ENCODE measurements at places on chromosomes 12 and 14.

- no peak for DNase-seq
These were observed 1421.0 kb upstream of the FLRT2 start for GRCh38 chr14:84108746-84109457.

DNA sequence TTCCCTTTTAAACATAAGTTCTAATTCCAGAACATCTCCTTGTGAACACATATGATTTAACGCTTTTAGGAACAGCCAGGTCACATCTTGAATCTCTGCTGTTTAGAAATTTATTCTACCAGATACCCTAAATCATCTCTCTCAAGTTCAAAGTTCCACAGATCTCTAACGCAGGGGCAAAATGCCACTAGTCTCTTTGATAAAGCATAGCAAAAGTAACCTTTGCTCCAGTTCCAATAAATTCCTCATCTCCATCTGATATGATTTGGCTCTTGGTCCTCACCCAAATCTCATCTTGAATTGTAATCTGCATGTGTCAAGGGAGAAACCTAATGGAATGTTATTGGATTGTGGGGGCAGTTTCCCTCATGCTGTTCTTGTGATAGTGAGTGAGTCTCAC is 96.3 kb upstream of the PLEKHA5 start:
- DNase-seq: no peak

DNA sequence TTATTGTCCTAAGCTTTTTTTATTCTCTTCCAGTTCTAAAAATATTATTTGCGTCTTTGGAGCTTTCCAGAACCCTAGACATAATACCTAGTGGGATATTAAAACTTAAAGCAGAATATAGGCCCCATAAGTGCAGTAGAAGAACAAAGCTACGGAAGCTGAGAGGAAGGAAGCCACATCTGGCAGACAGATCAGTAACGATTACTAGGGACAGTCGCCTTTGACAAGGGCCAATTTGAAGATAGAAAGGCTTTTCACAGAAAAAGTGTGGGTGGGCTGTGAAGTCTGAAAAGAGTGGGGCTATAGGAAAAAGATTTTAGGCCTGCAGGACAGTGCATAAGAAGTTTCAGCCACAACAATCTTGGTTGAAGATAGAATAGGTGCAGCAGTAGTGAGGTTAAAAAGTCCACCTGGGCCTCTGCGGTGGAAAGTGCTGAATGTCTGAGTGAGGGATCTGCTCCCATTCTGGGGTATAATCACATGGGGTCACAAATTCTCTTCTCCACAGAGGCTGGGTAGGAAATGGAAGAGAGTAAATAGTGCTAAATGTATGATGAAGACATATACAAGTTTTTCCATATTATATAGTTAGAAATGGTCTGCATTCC is 114.5 kb downstream of the CMAS start:
- DNase-seq: no peak

- DNase-seq: no peak
These were observed 6.9 kb downstream of the MLH3 start for GRCh38 chr14:75044322-75044721.

DNA sequence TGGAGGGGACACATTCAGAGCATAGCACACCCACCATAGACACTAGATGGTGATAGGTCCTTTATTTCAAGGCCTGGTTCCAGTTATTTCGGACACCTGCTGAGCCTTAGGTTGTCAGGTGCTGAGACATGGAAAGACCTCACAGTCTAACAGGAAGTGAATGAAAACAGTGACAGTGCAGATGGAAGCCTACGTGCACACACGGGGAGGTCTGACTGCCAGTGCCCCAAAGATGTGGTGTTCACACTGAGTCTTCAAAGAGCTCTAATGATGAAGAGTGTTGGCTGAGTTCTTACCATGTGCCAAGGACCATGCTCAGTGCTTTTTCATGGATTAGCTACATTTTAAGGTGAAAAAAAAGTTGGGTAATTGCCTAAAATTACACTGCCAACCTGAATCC is 46.6 kb downstream of the CKB start:
- DNase-seq: no peak

GRCh38 chr14:62532181-62532580 is 513.1 kb downstream of the KCNH5 start:
- no peak for DNase-seq

DNA sequence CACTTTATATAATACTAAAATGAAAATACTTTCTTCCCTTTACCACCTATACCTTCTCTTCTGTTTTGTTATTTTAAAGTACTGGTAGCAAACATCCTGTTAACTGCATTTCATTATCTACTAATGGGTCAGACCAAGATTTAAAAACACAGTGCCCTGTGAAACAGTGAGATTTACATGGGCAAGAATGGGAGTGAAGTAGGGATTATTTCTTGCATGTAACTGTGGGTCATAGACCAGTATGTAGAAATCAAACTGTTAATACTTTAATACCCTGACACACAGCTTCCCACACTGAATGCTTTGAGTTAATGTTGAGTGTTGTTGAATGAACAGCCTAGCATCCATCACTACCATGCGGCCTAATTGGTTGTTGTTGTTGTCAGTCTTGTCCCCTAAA is 61.6 kb downstream of the PLEKHA5 start:
- DNase-seq: no peak

GRCh38 chr14:81367563-81367962 is 32.6 kb downstream of the STON2 start:
- no peak for DNase-seq

DNA sequence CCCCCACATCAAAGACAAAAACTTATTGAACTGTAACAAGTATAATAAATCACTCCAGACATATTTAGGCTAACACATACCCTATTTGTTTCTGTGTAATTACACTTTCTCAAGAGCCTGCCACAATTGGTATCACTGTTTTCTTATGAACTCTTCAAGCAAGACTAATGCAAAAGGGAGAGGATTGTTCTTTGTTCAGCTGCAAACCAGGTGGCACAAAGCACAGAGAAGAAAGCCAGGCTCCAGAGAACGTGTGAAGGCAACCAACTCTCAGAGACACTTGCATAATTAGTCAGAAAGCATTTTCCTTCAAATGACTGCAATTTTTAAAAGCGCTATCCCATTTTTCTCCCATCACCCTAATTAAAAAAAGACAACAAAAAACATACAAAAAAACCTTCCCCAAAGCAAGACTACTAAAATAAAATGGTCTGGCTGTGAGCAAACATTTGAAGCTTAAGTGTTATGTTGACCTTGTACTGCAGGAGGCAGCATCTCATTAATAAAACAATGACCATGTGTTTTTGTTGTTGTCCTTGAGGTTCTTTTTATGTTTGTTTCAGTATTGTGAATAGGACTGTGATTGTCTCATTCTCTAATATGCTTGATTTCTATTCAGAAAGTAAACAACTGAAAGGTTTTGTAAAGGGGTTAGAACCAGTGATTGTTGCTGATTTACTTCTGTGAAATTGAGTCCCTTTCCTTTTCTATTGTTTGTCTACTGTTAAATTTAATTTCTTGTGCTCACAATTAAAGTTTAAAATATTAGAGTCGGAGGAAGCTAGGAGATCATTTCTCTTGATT is 452.7 kb upstream of the PDE3A start:
- no peak for DNase-seq

DNA sequence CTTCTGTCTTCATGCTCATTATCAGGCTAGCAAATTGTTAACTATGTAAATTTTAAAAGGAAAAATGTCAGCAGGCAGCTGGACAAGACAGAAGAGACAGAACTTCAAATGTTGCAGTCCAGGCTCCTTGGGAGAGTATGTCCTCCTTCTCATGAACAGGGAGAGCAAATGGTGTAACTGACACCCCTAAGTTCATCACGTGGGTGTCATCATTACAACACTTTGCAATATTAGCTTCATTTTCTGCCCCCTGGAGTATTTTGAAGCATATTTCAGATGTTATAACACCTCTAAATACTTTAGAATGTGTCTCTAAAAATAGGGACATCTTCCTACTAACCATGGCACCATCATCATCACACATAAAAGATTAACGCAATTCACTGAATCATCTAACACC is 62.1 kb downstream of the ZNF664 start:
- DNase-seq: no peak

- DNase-seq: no peak
These were observed 1.2 kb downstream of the RPH3A start for GRCh38 chr12:112792743-112793142.

DNA sequence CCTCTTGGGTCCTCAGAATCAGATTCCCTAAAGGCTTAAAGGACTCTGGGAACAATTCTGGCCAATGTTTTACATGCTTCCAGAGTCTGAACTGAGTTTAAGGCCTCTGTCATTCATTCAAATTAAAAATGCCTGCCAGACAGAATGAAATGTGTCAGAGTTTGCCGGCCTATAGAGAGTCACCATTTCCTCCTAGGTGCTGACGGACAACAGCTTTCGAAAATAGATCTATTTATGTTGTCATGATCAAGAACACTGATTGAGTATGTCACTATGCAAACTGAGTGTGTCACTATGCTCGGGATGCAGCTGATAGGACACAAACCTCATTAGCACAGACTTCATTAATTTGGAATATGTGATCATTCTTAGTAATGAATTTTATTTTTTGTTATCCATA is 151.4 kb upstream of the TMCC3 start:
- DNase-seq: no peak

DNA sequence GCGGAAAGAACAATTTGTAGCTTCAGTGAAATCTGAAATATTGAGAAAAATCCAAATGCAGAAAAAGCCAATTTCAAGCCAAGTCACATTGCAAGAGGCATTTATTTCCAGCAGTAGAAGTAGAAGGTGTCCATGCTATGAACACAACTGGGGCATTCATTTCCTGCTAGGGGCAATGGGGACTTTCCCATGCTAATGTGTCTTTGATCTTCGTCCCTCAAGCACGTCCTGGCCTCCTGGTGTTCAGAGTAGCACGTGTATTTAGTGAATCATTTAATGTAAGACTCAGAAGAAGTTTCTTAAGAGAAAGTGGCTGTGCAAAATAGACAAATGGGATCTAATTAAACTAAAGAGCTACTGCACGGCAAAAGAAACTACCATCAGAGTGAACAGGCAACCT is 267.9 kb downstream of the TMEM132C start:
- DNase-seq: no peak

- no peak for DNase-seq
These were observed 980.9 kb upstream of the FBXO33 start for GRCh38 chr14:40413136-40413535.

GRCh38 chr14:103500148-103500990 is 22.3 kb downstream of the CKB start:
- peak; percentile 82 for DNase-seq

DNA sequence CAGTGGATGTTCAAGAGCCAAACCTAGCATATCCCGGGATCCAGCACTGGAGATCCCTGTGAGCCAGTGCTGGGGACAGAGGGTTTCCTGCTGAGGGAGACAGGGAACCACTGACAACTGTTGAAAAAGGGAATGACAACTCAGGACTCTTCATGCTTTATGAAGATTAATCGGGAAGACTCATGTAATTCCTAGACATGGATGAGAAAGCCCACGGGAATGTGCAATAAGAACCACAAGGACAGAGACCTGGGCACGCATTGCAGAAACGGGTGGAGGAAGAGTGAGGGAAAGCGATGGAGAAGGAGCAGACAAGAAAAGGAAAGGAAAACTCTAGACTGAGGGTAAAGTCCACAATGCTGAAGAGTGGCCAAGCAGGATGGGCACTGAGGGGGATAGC is 296.0 kb downstream of the PCNX1 start:
- DNase-seq: no peak

DNA sequence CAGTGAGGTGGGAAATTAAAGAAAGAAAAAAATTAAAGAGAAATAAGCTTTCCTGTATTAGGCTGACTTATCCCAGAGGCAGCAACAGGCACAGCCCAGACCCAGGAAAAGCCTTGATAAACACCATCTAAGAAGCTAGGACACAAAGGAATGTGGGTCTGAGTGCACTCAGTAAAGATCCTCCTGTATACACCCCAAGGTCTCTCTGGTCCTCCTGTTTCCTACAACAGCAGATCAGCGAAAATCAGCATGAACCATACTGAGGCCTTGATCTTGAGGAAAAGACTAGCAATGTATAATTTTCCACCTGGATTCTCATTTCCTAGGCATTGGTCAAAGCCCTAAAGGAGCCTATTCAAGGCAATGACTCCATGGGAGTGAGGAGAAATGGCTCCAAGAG is 486.3 kb upstream of the CCDC196 start:
- DNase-seq: no peak

- peak; percentile 28 for DNase-seq
These were observed 1352.9 kb downstream of the TMEM121 start for GRCh38 chr14:106879241-106879640.

- DNase-seq: no peak
These were observed 125.1 kb upstream of the GRIP1 start for GRCh38 chr12:66803930-66804329.

GRCh38 chr12:53181935-53182334 is 1.2 kb upstream of the CSAD start:
- DNase-seq: no peak

GRCh38 chr12:131133994-131134393 is 180.3 kb downstream of the ADGRD1 start:
- no peak for DNase-seq

DNA sequence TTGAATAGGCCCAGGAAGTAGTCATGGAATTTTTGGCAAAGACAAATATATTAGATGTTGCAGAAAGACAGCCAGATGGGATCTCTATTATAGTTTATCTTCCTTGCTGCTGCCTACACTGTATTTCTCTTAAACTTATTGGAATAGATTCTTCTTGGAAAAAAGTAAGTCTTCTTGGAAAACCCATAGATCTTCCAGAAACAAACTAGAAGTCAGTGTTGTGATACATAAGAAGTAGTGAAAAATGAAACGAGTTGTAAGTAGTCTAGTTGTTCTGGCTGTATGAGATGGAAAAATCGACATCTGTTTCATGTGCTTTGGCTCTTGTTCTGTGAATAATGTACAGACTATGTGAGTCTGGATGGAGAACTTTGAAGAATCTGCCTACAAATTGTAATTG is 29.0 kb downstream of the GLIPR1L2 start:
- no peak for DNase-seq

DNA sequence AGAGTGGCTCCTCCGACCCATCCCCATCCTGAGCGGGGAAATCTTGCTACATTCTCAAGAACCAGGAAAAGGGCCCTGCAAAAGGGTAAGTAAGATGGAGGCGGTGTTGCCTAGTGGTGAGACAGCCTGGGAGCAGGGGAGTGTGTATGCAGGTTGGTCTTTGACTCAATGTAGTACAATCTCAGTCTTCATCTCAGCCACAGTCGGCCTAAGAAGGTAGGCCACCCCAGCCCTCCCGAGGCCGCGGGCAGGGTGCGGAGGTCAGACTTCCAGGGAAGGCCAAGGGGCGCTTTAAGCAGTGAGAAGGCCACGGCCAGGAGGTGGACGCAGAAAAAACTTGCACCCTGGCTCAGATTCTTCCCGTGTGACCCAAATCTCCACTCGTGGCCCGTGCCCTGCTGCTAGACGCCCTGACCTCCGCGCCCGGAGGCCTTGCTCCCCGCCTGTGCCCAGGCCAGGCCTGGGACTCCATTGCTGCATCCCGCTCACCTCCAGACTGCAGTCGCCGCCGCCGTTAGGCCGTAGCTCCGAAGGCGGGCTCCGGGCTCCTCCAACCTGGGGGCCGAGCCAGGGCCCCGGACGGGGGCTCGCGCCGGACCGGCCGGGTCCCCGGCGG is 435 bp downstream of the FOXM1 start:
- no peak for DNase-seq

All from T-helper 9 cell (primary cell).